ENCODE measurements at places on chromosomes 5 and 9.

DNA sequence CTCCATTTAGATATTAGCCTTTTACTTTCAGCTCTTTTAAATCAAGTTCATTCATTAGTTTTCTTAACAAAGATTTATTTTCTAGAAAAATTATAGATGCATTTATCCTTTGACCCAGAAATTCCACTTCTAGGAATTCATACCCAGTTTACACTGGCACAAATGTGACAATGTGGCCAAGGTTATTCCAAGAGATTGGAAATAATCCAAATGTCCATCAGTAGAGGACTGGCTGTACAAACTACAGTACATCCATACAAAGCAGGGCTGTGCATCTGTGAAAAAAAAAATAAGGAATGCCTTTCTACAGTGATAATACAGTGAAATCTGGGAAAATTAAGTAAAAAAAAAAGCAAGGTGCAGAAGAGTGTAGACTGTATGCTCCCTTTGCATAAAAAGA lies 149.2 kb downstream of the GABBR2 start:
- no peak for DNase-seq

- peak; percentile 19 for DNase-seq
Measured at GRCh38 chr5:155080721-155081120, 67.2 kb downstream of the KIF4B start.

GRCh38 chr5:94402096-94402495 lies 216.3 kb downstream of the KIAA0825 start:
- DNase-seq = peak; percentile 48

DNA sequence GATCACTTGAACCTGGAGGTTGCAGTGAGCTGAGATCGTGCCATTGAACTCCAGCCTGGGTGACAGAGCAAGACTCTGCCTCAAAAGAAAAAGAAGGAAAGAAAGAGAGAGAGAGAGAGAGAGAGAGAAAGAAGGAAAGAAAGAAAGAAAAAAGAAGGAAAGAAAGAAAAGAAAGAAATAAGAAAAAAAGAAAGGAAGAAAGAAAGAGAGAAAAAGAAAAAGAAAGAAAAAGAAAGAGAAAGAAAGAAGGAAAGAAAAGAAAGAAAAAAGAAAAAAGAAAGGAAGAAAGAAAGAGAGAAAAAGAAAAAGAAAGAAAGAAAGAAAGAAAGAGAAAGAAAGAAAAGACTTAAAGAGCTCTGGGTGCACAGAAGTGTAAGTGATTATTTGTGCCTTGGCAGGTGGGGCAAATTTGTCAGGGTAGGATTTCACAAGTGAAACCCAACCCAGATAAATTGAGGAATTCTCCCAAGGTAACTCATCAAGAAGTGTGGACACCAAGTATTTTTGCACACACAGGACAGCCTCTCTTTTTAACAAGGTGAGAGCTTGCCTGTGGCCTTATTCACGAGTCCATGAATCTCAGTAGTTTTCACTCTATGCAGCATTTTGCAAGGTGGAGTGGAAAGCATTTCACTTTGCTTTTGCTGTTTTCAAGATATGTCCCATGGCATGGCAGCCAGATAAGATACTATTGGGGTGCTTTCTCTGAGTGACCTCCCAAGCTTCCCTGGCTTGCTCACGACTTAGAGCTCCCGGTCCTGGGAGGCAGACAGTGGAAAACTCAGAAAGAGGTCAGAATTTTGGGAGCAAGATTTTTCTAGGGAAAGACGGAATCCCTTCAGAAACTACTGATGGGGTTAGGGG lies 57.8 kb downstream of the C9orf153 start:
- DNase-seq = no peak

DNA sequence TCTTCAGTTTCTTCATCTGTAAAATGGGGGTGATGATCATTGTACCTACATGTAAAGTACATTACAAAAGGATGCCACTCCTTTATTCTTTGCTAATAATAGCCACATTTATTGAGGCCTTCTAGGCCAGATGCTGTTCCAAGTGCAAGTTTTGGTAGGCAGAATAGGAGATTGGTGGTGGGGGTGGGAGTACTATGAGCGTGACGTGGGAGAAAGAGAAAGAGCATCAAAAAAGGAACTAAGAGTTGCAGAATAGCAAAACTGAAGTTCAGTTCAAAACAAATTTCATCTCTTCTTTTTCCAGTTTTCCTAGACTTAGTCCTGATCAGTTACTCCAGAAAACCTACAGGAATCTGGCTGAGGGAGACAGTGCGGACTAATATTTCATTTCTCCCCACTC lies 174.1 kb downstream of the SNX18 start:
- no peak for DNase-seq

DNA sequence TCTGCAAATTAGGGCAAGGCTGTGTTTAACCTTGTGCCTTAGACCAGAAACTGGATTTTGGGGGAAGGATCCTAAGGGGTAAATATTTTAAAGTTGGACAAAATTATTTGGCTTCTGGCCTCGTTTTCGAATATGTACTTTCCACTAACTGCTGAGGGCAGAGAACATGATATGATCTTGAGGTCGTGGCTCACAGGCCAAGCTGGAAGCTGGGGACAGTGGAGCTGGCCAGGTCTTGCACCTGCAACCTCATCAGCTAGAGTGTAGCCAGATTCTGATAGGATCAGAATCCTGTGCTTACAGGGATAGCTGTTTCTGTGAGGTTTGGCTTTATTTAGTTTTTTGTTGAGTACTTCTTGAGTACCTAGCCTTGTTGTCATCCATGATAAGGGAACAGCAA lies 24.9 kb downstream of the MAN2A1 start:
- no peak for DNase-seq

GRCh38 chr5:89005990-89006389 lies 123.0 kb upstream of the MEF2C start:
- no peak for DNase-seq

- no peak for DNase-seq
Measured at GRCh38 chr9:108083796-108084352, 594.3 kb upstream of the KLF4 start.

- DNase-seq = no peak
Measured at GRCh38 chr5:170104710-170105109, 987 bp upstream of the FOXI1 start.

GRCh38 chr9:96867079-96867804 lies 12.9 kb upstream of the ZNF782 start:
- DNase-seq = no peak

DNA sequence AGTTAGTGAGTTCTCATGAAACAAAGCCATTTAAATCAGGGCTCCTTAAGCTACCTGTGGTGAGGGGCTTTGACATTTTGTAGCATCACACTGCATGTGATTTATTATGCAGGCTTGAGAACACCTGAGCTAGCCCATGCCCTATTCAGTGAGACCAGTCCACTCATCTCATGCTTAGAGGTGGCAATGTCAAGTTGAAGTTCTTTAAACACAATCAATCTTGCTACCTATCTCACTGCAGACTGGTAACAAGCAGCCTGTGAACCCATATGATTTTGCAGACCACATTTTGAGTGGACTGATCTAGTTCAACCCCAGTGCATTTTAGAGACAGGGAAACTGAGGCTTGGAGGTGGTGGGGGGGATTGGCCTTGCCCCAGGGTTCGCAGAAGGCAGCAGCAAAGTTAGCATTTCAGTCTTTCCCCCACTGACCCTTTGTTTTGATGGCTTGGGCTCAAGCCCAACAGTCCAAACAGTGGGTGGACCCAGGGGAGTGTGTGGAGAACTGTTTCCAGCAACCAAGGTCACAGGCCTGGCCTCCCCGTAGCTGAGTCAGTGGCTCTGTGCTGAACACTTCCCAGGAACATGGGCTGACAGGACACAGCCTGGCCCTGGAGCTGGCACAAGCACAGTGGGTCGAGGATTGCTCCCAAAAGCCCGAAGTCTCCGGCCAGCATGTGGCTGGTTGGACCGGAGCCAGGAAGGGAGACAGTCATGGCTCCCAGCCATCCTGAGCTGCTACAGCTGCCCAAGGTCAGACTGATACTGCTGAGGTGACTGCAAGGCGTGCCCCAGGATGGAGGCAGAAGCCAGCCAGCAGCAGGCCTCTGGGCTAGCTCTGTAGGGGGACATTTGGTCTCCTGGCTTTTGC lies 95.3 kb downstream of the RGS3 start:
- peak; percentile 31 for DNase-seq

- DNase-seq = no peak
Measured at GRCh38 chr5:84327591-84327990, 57.1 kb downstream of the EDIL3 start.

- no peak for DNase-seq
Measured at GRCh38 chr5:161960314-161960713, 107.3 kb upstream of the GABRG2 start.

DNA sequence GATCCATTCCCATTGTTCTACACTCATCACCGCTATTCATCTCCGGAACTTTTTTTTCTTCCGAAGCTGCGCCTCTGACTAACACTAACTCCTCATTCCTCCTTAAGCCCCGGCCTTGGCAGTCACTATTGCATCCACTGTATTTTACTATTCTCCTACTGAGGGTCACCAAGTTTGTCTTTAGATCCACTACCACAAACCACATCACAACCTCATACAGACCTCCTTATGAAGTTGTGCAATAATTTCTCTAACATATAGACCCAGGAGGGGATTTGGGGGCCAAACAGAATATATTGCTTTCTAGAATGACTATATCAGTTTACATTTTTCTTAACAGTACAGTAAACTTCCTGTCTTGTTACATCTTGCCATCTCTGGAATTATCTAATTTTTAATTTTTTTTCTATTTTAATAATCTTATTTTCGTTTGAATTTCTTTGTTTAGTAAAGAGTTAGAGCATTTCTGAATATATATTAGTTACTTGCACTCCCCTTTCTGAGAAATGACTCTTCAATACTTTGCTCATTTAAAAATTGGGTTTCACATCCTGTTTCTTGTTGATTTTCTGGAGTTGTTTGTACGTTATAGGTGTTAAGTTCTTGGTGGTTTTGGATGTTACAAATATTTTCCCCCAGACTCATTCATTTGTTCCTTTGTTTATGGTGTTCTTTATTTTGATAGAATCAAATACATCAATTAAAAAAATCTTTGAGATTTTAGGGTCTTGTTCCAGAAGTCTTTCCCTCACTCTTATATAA lies 37.1 kb downstream of the DMRT2 start:
- no peak for DNase-seq

DNA sequence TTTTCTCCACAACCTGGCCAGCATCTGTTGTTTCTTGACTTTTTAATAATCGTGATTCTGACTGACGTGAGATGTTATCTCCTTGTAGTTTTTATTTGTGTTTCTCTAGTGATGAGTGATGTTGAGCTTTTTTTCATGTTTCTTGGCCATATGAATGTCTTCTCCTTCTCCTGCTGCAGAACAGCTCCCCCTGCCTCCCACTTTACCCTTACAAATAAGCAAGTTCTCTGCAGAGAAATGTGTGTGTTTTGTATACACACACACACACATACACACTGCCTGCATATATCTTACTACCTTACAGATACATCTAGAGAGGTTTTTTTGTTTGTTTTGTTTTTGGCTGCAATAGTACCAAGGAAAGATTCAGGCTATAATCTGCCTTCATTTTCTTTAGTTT lies 88.7 kb upstream of the PHF24 start:
- peak; percentile 6 for DNase-seq

- DNase-seq = no peak
Measured at GRCh38 chr5:8923526-8923925, 622.3 kb downstream of the SEMA5A start.

GRCh38 chr5:84438456-84438855 lies 53.8 kb upstream of the EDIL3 start:
- peak; percentile 26 for DNase-seq

- no peak for DNase-seq
Measured at GRCh38 chr9:18922161-18922885, 110.7 kb downstream of the SAXO1 start.

DNA sequence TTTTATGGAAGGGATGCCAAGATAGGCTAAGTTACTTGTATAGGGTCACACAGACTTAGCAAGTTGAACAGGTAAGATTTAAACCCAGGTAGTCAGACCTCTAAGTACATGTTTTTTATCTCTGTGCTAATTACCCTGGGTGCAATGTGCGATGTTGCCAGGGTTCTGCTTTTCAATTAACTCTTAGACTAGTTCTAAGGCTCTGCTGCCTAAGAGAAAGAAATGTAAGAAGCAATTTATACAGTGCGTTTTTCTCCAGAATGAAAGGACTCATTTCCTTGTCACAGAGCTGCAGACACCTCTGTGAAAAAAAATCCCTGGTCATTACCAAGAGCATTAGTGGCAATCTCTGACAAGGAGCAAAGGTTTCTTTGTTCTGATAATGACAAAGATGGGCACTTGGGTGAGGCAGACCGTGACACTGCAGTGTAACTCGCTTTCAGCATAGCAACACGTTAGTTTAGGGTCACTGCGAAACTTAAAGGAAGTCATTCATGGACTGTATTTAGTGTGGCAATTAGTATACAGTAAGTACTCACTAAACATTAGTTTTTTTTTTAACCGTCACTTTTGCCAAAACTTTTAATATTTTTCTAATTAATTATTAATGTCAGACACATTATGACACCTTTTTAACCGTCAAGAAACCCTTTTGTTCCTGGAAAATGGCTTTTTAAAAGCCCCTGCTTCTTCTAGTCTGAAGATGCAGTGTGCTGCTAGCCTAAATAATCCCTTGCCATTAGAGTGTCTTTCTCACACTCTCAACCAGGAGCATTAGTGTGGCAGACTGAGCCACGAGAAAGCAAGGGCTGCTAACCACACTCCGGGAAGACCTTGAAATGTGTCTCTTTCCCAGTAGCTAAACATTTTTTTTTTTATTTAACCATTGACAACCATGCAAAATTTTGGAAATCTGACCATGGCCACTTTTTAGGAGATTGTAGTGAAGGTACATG lies 520.0 kb upstream of the C9orf72 start:
- no peak for DNase-seq

DNA sequence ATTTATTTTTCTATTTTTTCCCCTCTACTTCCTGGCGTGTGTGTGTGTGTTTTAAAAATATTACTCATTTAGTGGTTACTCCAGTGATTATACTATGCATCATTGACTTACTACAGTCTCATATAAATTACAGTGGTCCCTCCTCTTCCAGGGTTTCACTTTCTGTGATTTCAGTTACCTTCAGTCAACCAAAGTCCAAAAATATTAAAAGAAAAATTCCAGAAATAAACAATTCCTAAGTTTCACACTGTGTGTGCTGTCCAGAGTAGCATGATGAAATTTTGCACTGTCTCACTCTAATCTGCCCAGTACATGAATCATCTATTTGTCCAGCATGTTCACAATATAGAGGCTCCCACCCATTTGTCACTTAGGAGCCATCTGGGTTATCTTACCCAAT lies 47.4 kb upstream of the CCDC112 start:
- DNase-seq = peak; percentile 55

- peak; percentile 73 for DNase-seq
Measured at GRCh38 chr9:89036383-89036782, 45.1 kb downstream of the S1PR3 start.

GRCh38 chr9:79256691-79257213 lies 315.0 kb upstream of the TLE4 start:
- DNase-seq = peak; percentile 97

- DNase-seq = peak; percentile 11
Measured at GRCh38 chr5:170315154-170315553, 17.6 kb upstream of the LCP2 start.
